ENCODE measurements at places on chromosomes 3 and 15.

DNA sequence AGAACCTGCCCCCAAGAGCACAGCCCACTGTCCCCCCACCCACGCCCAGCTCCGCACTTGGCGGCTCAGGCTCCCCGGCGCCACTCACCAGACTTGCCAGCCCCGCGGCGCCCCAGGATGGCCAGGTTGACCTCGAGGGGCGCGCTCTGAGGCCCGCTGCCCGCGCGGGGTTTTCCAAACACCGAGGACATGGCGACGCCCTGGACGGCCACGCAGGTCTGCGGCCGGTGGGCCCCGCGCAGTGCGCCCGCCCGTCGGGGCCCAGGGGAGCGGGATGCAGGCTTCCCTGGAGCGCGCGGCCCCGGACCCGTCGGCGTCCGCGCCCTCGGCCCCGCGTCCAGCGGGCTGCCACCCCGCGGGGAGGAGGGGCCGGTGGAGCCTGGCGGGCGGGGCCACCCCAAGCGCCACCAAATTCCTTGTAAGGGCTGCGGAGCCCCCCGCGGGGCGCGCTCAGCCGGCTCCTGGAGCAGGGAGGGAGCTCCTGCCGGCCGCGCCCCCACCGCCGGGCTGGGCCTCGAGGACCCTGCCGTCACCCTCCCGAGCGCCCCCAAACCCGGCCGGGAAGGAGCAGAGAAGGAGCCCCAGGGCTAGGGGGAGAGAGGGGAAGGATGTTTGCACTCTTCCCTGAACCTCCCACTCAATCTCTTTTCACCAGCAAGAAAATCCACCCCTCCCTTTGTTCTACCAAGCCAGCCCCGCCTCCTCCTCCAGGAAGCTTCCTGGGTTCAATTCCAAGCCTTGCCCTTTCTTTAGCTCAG, at the start of gene RASL12:
Gene RASL12, minus strand, starts transcription at position 347 of the 758 bp plus-strand sequence. Its CDS starts 156 bp downstream, at position 191.
- DNase-seq, result peak; percentile 61

DNA sequence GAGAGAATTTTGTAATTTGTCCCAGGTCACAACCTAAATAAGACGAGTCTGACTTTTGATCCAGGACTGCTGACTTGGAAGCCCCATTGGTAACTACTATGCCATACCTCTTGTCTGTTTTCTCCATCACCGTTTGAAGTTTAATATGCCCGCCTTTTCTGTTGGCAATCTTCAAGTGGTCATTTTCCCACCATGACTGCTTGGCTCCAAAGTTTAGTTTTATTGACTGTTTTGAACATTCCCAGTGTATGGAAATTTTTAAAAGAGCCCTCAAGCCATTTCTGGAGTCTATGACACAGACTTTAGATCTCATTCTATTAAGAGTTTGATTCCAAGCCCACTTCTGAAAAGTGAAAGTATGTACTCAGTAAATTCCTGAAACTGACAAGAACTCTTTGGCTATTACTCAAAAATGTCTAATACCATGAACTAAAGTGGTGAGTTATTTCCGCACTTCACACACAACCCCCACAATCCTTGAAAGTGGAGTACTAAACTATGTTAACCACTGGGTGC, 136.7 kb upstream of the ADAMTS9 start:
- no peak for DNase-seq

- DNase-seq, result no peak
These were observed 541 bp downstream of the RPS27L start for GRCh38 chr15:63156755-63157117.

DNA sequence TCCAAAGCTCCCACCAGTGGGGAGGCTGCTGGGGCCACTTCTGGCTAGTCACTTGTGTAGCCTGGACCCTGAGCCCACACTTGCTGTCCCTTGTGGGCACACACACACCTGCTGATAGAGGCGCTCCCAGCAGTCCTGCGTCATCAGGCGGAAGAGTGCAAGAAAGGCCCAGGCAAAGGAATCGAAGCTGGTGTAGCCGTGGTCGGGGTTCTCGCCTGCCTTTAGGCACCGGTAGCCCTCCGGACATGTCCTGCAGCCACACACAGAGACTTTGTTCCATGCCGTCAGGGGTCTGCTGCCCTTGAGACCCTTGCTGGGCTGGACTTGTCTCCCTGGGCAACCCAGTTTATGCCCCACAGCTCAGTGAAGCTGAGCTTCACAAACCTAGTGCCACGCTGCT, 42.9 kb downstream of the SCN5A start:
- DNase-seq, result no peak

GRCh38 chr3:87778876-87779275, 279.9 kb downstream of the CGGBP1 start:
- DNase-seq, result no peak

GRCh38 chr3:81565041-81565440, 196.4 kb downstream of the GBE1 start:
- no peak for DNase-seq

GRCh38 chr3:53673722-53674350, 172.4 kb downstream of the CHDH start:
- no peak for DNase-seq

GRCh38 chr3:194657439-194657838, 14.6 kb downstream of the LSG1 start:
- DNase-seq, result no peak

GRCh38 chr15:39581793-39582285, 960 bp downstream of the THBS1 start:
- DNase-seq, result no peak

DNA sequence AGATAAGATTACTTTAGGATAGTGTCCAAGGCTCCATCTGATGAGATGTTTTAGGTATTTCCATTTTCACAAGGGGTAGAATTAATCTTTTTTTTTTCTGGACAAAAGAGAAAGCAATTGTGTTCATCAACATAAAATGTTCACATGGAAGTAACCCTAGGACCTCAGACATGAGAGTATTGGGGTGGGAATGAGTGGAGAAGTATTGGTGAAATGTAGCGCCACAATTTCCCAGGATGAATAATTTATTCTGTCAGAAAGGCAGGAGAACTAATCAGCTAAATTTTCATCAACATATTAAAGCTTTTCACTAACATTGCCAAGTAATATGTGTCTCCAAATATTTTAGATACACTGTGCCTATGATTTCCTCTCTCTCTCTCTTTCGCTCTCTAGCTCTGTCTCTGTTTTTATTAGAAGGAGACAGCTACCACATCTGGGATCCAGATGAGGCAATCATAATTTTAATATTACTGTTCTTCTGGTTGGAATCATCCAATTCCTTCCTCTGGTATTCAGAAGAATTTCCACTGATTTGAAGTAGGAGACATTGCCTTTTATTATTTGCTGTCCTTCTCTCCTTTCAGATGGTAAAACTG, 21.6 kb upstream of the ZNF280D start:
- no peak for DNase-seq

GRCh38 chr3:14631101-14631497, 20.5 kb upstream of the CCDC174 start:
- no peak for DNase-seq

DNA sequence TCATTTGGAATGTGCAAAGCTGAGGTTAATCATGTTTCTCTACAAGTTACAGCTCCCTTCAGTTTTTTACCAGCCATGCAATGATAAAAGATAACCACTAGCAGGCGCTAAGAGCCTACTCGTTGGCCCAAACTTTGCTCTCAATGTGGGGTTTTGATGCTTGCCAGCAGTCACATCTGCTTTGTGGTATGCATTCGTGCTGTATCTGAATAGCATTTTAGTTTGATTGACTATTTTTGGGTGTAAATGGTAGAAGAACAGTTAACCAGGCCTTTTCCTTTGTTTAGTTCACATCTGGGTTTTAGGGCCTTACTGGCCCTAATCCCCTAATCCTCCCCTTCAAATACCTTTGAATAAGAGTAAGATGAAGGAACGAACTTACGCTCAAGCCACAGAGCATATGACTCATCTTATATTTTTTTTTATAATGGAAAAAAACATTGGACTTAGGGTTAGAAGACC, 4.4 kb upstream of the CLDN11 start:
- DNase-seq, result peak; percentile 42

GRCh38 chr3:82556113-82556512, 794.7 kb upstream of the GBE1 start:
- DNase-seq, result no peak

Measured in right kidney (tissue), 9 donors.